ENCODE measurements at places on chromosomes 11 and 22.

DNA sequence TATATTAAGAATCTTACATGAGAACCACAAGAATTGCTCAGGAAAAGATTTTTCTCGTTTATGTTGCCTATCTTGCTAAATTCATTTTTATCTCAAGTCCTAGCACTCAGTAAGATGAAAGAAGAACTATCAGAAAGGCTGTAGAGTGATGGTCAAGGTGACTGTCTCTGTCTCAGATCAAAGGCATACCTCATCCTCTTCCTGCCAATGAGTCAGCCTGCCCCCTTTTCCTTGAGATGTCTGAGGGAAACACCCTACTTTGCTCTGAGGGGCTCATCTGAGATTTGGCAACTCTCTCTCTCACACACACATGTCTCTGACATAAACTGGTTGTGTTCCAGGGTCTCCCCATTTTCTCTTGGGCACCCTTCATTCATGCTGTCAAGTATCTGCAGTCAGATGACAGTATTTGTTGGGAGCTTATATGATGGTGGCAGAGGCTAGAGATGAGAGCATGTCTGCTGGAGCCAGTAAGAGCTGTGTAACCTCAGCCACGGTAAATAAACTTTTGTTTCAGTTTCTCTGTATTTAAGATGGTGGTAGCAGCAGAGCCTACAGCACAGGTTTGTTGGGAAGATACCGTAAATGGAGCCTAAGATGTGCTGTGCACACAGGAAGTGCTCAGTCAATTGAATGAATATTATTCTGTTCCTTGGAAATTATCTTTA lies 1.6 kb downstream of the MMP27 start:
- DNase-seq = no peak

GRCh38 chr11:115377882-115378296 lies 126.3 kb downstream of the CADM1 start:
- DNase-seq = no peak

DNA sequence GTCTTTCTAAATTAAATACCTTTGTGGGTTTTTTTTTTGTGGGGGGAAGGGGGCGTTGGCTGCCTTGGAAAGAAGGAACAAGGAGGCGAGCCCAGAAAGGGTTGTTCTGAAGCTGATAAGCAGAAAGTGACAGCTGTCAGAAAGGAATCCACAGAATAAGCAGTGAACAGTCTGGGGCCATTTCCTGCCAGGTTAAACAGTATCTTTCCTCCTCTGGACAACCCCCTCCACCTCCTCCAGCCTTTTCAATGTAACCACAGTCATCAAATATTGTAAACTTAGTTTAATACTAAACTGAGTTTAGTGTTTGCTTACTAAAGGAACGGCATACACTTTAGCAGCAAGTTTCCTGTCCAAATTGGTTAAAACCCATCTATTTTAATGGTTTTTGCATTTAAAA lies 271.2 kb upstream of the SYN3 start:
- DNase-seq = no peak

DNA sequence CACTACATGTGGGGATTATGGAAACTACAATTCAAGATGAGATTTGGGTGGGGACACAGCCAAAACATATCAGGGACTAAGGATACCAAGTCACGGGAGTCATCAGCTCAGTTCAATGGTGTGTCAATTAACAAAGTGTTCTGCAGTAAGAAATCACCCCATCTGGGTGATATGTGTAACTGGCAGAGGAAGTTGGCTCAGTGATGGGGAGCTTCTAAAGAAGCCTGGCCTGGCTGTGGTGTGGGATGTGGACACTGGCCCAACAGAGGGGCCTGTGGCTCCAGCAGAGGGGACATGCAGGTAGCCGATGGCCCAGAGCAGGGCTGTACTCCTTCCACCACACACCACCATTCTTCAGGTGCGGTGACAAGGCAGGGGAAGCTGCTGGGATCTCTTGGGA lies 31.6 kb downstream of the RPS6KA4 start:
- no peak for DNase-seq

- no peak for DNase-seq
These were observed 1.1 kb upstream of the RIN1 start for GRCh38 chr11:66337103-66337899.

GRCh38 chr22:37518509-37519267 lies 527 bp downstream of the CARD10 start:
- no peak for DNase-seq

- no peak for DNase-seq
These were observed 409.5 kb downstream of the MIAT start for GRCh38 chr22:27066856-27067255.

DNA sequence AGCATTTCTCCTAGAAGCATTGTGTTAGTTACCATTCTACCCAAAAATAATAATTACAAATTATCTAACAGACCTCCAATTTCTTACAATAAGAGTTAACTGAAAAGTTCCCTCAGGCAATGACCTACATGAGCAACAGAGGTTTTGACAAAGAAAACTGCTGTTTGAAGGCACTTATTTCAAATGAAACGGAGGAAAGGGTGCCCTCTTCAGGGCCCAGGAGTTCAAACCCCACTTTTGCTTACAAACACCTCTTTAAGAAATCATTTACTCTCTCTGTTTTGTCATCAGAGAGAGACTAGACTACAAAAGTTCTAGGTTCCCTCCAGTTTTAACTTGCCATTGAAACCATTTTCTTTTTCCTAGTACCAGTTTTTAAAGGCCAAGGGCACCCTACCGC lies 56.7 kb downstream of the AMBRA1 start:
- DNase-seq = no peak

DNA sequence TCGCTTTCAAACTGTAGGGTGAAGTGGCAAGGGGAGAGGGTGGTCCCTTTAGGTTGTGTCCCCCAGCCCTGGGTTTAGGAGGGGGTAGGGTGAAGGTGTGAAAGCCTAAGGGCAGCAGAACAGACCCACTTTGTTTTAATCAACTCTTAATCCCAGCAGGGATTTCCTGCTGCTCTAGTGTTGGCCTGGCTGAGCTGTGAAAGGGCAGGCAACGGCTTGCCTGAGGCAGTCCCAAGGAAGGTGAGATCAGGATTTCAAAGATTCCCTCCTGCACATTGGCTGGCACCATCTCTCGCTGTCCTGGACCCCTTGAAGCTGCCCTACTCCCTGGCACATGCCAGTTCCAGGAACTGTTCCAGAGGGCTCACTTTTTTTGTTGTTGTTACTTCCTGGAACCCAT lies 221.3 kb downstream of the INSC start:
- no peak for DNase-seq

DNA sequence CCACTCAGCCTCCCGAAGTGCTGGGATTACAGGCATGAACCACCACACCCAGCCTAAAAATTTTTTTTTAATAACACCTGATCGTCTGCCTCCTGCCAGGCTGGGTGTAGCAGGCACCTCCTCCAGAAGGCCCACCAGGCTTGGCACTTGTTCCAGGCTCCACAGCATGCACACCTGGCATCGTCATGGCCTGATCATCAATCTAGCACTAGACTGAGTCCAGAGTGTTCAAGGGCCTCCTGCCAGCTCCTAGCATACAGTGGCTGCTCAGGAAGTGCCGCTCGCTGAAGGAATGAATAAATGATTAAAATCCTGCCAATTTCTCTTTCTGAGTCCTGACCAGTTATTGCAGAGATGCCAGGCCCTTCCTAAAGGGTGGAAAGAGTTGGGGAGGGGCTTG lies 3.5 kb upstream of the PDGFB start:
- no peak for DNase-seq

Measured in NCI-H1105 treated with DMSO at 0.1 percent for 48 hours (cell line).